Fibroblast of mammary gland (primary cell): ENCODE measurements at places on chromosomes 3 and 15.

- no peak for DNase-seq
Measured at GRCh38 chr3:36097209-36097608, 283.1 kb upstream of the STAC start.

GRCh38 chr15:31446546-31446945 lies 119.9 kb downstream of the KLF13 start:
- no peak for DNase-seq

- peak; percentile 38 for DNase-seq
Measured at GRCh38 chr3:108090049-108090700, 656 bp downstream of the CD47 start.

DNA sequence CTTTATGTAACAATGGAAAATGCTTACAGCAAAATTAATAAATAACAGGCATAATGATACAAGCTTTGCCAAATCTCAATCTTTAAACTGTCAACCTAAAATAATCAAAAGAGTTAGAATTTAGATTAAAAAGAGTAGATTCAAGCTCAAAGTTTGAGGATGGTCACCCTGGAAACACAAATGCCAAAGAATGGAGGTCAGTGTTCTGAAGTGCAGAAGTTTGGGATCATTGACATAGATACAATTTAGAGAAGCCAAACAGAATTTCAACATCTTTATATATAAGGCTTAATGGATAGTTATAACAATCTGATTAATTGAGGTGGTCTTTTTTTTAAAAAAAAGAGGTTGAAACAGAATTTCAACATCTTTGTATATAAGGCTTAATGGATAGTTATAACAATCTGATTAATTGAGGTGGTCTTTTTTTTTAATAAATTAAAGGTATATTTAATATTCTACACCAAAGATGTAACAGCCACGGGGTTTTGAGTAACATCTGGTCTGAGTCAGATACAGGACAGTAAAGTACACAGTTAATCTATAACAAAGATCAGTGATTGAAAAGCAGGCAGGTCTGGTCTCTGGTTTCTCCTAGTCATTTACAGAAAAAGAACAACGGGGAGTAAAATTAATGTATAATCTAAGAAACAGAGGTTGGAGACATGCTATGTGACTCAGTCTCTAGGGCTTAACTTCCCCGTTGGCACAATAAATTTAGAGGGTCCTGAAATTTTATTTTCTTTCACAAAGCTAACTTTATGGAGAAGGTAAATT lies 490.7 kb downstream of the GBE1 start:
- no peak for DNase-seq

GRCh38 chr3:57555306-57555705 lies 768 bp upstream of the PDE12 start:
- DNase-seq, result no peak

GRCh38 chr3:3191675-3192285 lies 12.3 kb upstream of the CRBN start:
- no peak for DNase-seq

GRCh38 chr3:16916840-16917239 lies 32.1 kb downstream of the PLCL2 start:
- peak; percentile 37 for DNase-seq

GRCh38 chr3:185645596-185646381 lies 59.7 kb downstream of the SENP2 start:
- DNase-seq, result peak; percentile 25

- DNase-seq, result no peak
Measured at GRCh38 chr15:57875347-57875746, 168.8 kb downstream of the POLR2M start.

- DNase-seq, result no peak
Measured at GRCh38 chr3:112498914-112499711, at the start of gene BTLA. Gene BTLA, minus strand, starts transcription at chr3:112499472. Its CDS starts 114 bp downstream, at chr3:112499358.

DNA sequence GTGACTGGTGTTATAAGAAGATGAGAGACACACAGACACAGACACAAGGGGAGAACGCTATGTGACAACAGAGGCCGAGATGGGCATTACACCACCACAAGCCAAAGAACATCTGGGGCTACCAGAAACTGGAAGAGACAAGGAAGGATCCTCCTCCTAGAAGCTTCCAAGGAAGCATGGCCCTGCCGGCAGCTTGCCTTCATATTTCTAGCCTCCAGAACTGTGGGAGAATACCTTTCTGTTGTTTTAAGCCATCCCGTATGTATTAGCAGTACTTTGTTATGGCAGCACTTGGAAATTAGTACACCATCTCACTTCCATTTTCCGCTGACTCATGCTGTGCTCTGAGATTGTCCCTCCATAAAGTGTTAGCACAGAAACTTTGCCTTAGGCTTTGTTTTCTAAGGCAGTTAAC lies 38.7 kb upstream of the CA12 start:
- no peak for DNase-seq

- peak; percentile 37 for DNase-seq
Measured at GRCh38 chr15:63369781-63370180, 11.9 kb downstream of the CA12 start.

GRCh38 chr15:74543583-74543982 lies 2.6 kb downstream of the ARID3B start:
- DNase-seq, result no peak
